8988T (cell line): ENCODE measurements at places on chromosomes 2 and 18.

DNA sequence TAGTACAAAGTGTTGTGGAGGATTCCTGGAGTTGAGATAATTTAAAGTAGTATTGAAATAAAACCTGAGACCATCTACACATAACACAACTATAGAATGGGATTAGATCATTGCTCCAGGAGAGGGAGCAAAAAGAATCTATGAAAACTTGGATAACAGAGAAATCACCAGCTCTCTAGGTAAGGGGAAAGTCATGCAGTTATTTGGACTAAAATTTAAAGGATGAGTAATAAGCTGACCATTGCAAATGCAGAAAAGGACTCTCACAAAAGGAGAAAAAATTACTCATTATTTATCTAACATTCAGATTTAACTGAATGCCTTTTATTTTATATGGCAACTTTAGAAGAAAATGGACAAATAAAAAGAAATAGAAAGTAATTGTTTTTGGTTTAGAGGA is 1399.8 kb upstream of the ACVR2A start:
- DNase-seq, result no peak

GRCh38 chr2:135615404-135615803 is 84.1 kb downstream of the R3HDM1 start:
- no peak for DNase-seq

DNA sequence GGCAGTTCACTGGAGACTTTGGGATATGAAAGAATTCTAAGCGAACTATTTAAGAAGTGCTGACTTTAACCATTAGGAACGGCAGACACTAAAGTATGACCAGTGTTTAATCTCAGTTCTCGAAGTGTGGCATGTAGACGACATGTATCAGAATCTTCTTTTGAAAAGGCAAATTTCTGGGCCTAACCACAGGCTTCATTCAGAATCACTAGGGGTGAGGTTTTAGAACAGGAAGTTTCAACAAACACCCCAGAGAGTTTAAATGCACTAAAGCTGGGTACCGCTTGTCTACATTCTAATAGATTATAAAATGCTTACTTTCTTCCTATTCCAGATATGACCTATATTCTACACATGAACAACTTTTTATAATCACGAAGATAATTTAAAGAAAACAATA is 180.3 kb downstream of the ANKRD44 start:
- DNase-seq, result no peak

- DNase-seq, result peak; percentile 90
These were observed 33.4 kb upstream of the KLHL29 start for GRCh38 chr2:23351388-23352141.

- DNase-seq, result no peak
These were observed 285.4 kb downstream of the ZNF516 start for GRCh38 chr18:76209597-76209996.

- DNase-seq, result no peak
These were observed 3.9 kb downstream of the GYPC start for GRCh38 chr2:126659562-126660467.

DNA sequence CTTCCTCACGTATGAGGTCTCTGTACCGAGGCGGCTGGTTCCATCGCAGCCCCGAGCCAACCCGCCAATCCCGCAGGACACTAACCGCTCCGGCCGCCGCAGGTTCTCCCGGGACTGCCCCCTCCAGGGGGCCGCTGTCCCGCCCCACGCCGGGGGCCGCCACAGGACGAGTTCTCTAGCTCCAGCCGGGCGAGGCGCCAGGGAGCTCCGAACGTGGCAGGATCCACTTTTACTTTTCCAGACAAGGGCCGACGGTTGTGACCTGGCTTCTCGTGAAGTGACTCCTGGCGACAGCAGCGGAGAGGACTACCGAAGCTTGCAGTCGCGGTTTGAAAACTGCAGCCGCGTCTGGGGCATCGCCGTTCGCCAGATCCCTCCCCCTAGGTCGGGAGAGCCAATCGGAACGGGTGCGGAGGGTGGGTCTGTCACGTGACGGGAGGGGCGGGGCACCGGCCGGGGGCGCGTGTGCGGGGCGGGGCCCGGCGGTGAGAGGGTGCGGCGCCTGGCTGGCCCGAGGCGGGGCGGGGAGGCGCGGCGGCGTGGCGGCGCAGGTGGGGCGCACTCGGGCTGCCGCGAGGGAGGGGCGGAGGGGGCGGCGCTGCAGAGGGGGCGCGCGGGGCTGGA is at the start of gene STK17B:
Gene STK17B (minus strand): TSS at position 331 of the 624 bp plus-strand sequence. CDS start 8,195 bp downstream, outside the sequence.
- peak; percentile 87 for DNase-seq

DNA sequence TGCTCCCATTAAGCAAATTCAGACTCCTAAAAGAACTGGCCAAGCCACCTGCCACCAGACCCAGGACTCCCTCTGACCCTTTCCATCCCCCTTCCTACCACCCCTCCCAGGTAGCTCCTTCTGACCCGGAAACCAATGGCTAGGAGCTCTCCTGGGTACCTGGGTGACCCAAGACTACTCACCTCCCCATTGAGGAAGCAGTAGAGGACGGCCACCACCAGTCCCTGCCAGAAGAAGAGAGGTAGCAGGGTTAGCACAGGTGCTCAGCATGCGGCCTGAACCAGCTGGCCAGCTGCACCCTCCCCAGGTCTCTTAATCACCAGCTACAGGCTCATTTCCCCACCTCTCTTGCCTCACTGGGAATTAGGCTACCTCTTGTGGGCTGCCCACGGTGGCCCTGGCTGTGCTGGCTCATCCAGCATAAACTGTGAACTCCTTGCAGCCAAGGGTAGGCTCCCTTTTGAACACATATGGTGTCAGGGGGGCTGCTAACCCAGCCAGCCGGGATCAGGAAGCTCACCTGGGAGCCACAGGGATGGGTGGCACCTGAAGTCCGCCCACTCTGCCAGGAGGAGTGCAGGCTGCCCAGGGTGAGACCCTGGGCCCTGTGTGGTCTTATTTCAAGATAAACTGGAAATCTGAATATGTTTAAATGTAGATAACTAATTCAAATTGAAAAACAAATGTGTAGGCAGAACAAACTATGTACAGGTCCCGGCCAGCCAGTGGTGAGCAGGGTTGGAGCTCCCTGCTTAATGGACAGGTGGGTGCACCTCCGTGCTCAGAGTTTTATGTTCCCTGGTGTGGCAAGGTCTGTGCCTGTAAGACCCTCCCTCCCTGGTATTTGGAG is 9.9 kb downstream of the TMEM37 start:
- DNase-seq, result no peak

- DNase-seq, result no peak
These were observed 78.1 kb downstream of the TEX51 start for GRCh38 chr2:126976721-126977328.

- DNase-seq, result no peak
These were observed 124.6 kb upstream of the CD302 start for GRCh38 chr2:159922563-159922962.

DNA sequence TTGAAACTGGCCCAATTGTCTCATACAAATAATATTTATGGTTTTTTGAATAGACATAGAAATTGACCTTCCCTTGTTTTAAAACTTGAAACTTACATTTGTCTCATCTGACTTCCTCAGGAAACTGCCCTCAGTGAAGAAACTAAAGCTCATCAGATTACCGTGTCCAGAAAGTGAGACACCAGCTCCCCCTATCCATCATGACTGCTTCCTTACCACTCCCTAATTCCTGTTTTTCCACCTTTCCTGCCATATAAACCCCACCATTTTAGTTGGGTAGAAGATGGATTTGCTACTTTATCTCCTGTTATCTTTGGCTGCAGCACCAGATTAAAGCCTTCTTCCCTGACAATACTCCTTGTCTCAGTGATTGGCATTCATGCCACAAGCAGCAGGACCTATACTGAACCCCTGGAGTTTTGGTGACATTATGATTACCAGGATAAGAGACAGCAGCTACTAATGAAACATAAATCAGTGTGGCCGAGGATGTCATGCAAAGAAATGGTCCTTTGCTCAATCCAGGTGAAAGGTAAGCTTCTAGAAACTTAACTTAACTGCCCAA is 1627.6 kb upstream of the ZEB2 start:
- no peak for DNase-seq

DNA sequence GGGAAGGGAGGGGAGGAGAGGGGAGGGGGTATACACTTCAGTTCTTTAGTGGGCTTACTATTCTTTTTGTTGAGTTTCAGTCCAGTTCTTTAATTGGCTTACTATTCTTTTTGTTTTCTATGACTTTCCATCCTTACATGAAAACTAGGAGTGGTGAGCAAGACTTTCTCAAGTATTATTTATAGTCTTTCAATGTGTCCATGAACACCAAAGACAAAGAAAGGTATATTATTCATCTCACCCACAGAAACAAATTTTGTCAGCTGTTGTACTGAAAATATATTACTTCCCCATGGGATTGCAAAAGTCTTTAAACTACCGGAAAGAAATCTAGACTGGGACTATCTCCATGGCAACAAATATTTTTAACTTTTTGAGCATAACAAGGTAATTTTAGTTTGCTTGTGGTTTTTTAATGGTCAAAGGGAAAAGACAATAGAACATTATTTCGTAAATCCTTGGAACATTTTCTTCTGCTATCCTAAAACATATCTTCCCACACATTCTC is 17.6 kb downstream of the ADAM17 start:
- DNase-seq, result no peak
